Stimulated activated CD8-positive, alpha-beta memory T cell treated with anti-CD3 and anti-CD28 coated beads, Interleukin-12 subunit alpha, Interleukin-12 subunit beta, amount 100 ng/mL, for 4 hours (primary cell): ENCODE measurements at places on chromosomes 2 and 18.

- DNase-seq: no peak
Measured at GRCh38 chr2:26651470-26651771, 10.3 kb upstream of the CIB4 start.

- no peak for DNase-seq
Measured at GRCh38 chr2:228072669-228073068, 108.8 kb downstream of the SPHKAP start.

GRCh38 chr2:96897491-96898134, 27.7 kb upstream of the SEMA4C start:
- DNase-seq: no peak

- DNase-seq: no peak
Measured at GRCh38 chr2:165401285-165401852, 68.1 kb upstream of the CSRNP3 start.

GRCh38 chr2:32718752-32719151, 90.9 kb downstream of the TTC27 start:
- no peak for DNase-seq

DNA sequence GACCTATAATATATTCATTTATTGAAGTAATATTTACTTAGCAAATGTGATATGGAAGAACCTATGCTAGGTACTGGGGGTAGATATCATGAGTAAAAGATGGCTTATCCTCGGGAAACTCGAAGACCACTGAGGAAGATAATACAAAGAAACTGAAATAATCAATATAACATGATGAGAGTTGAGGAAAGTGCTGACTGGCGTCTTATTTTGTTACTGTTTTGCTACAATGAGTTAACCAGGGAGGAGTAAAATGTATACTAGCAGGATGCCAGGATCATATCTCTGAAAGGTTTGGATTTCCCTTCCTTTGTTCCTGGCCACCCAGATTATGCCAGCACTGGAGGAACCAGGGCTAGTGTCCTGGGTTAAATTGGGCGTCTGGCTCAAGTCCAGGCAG, 111.7 kb upstream of the SPATS2L start:
- DNase-seq: no peak

- DNase-seq: no peak
Measured at GRCh38 chr2:30666266-30666874, 140.9 kb downstream of the CAPN13 start.

- no peak for DNase-seq
Measured at GRCh38 chr2:143558665-143559064, 429.4 kb downstream of the ARHGAP15 start.

GRCh38 chr2:239498981-239499634, 98.3 kb upstream of the HDAC4 start:
- no peak for DNase-seq

GRCh38 chr18:50662775-50663383, 103.0 kb downstream of the MAPK4 start:
- DNase-seq: no peak

GRCh38 chr2:38296197-38296780, 80.8 kb downstream of the ATL2 start:
- no peak for DNase-seq

GRCh38 chr2:1153920-1154319, 203.3 kb downstream of the SNTG2 start:
- no peak for DNase-seq

GRCh38 chr2:165582863-165583506, 113.5 kb downstream of the CSRNP3 start:
- DNase-seq: no peak

GRCh38 chr2:231996797-231997540, 35.5 kb downstream of the DIS3L2 start:
- DNase-seq: no peak

- no peak for DNase-seq
Measured at GRCh38 chr2:140657657-140658056, 1473.2 kb downstream of the LRP1B start.

GRCh38 chr2:235011929-235012631, 60.3 kb downstream of the SH3BP4 start:
- DNase-seq: no peak

DNA sequence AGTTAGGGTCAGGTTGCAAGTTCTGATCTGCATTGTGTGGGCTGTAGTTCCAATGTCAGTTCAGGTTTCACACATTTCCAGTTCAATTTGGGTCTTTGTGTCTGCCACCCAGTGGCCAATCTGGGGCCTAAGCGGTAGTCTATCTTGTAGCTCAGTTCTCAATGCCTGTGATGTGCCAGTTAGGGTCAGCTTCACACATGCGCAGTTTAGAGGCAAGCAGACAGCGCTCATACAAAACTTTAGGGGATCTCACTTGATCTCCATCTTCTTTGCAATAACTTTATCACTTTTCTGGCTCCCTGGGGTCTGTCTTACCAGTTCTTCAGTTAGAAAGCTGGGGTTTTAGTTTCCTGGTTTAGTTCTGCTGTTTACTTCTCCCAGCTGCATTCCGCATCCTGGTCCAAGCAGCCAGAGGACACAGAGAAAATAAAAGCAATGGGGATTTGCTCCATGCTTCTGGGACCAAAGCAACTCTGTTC, 11.0 kb upstream of the ZNF24 start:
- peak; percentile 26 for DNase-seq

- DNase-seq: no peak
Measured at GRCh38 chr18:3281456-3282400, 19.8 kb downstream of the MYL12B start.

- no peak for DNase-seq
Measured at GRCh38 chr18:23094411-23095190, 40.7 kb upstream of the CABLES1 start.

GRCh38 chr2:43266711-43267111, 40.3 kb upstream of the ZFP36L2 start:
- no peak for DNase-seq

DNA sequence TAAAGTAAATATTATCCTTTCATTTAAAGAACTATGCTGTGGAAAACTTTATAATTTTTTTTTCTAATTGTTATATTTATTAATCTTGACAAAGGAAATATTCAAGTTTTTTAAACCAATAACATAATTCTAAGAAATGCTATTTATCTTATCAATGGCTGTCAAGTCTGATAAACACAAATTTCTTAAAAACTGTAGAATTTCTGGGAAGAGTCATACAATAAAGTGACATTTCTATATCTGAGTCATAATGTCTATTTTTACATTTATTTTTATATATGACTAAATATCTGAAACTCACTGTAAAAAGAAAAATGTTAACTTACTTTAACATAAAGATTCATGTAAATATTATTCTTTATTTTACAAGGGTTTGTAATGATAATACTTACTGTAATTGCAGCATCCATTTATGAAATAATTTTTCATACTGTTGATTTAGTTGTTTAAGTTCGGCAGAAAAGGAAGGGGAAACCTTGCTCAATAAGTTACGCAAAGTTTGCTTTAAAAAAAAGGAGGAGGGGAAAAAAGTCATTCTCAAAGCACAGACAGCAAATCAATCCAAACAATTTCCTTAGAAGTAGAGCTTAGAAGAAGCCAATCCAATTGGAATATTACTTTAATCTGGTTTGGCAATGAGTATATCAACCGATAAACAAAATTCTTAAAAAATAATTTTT, 32.4 kb downstream of the ORC2 start:
- no peak for DNase-seq

GRCh38 chr2:10810202-10811161, 2.1 kb downstream of the PDIA6 start:
- DNase-seq: no peak

DNA sequence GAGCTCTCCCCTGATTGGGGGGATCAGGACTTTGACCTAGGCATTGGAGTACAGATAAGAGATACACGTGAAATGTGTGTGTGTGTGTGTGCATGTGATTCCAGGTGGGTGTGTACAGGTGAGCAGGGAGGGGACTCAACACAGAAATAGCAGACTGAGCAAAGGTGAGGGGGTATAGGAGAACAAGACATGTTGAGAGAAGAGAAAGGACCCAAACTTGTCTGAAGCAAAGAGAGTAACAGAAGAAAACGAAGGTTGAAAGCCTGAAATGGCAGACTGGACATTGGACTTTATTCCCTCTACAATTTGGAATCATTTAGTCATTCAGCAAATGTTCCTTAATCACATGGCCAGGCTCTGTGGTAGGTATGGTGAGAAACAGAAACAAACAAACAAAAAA, 23.3 kb downstream of the MRO start:
- DNase-seq: no peak

- no peak for DNase-seq
Measured at GRCh38 chr2:110095994-110096633, 19.5 kb downstream of the MALL start.
